Non-pigmented ciliary epithelial cell (primary cell): ENCODE measurements at places on chromosomes 6 and 20.

DNA sequence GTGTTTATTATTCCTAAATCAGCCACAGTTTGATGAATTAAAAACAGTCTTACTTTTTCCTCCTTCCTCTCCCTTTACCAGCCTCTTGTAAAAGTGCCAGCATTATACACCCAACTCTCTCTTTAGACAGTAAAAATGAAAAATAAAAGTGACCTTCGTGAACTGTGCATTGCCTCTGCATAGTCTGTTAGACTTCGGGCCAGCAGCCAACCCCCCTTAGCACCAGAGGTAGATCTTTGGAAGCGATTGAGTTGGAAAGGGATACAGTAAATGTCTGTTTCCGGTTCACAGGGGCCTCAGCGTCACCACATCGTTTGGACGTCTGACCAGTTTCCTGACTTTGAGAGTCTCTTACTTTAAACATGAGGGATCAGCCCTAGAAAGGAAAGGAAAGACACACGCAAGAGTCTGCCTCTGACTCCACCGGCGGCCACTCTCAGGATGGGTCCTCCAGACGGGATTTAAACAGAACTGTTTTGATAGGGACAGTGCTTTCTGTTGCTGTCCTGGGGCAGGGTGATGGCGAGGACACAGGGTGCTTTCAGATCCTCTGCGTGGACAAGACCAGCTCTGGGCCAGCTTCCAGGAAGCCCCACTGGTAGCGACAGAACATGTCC is 206.6 kb upstream of the PREP start:
- no peak for DNase-seq

DNA sequence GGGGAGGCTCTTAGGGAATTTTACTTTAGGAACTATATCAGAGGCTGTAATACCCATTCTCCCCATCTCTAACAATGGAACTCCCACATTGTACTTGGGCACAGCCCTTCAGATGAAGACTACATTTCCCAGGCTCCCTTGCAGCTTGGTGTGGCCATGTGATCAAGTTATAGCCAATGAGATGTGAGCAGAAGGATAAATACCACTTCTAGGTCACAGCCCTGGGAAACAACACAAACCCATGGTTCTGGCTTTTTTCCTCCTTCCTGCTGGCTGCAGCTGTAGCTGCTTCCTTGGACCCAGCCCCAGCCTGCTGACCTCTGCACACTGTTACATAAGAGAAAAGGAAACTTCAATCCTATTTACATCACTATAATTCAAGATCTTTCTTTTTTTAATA is 445.9 kb upstream of the JARID2 start:
- no peak for DNase-seq

DNA sequence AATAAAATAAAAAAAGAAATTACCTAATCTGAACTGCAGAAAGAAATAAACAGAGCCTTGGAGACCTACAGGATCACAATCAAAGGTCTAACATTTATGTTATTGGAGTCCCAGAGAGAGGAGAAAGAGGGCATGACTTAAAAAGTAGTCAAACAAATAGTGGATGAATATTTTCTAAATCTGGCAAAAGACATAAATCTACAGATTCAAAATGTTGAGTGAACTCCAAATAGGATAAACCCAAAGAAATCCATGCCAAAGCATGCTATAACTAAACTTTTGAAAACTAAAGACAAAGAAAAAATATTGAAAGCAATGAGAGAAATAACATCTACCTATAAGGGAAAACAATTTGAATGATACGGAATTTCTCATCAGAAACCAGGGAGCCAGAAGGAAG is 38.2 kb downstream of the PSMB1 start:
- DNase-seq, result no peak

- DNase-seq, result no peak
These were observed 74.5 kb upstream of the MARCKS start for GRCh38 chr6:113782636-113783035.

- DNase-seq, result no peak
These were observed 44.0 kb downstream of the SMPDL3A start for GRCh38 chr6:122833021-122833491.

- DNase-seq, result no peak
These were observed 244.5 kb downstream of the CDC5L start for GRCh38 chr6:44631968-44632367.

DNA sequence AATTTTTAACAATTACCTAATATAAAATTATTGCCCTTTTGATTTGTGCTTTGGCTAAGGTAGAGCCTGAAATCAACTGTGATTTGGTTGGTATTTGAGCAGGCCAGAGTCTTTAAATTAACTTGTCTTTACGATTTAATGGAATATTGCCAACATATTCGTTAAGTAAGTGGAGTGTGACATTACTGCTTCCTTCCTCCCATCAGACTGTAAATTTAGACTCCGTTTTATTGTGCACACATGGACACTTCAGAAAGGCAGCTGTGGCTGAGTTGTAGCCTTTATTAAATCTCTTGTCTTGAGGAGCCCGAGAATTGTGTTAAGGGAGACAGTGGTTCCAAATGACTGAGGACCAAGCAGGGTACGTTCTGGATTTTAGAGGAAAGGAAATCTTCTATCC is 57.4 kb downstream of the CAP2 start:
- DNase-seq, result no peak

- no peak for DNase-seq
These were observed 19.7 kb downstream of the PPIL6 start for GRCh38 chr6:109420751-109421150.

DNA sequence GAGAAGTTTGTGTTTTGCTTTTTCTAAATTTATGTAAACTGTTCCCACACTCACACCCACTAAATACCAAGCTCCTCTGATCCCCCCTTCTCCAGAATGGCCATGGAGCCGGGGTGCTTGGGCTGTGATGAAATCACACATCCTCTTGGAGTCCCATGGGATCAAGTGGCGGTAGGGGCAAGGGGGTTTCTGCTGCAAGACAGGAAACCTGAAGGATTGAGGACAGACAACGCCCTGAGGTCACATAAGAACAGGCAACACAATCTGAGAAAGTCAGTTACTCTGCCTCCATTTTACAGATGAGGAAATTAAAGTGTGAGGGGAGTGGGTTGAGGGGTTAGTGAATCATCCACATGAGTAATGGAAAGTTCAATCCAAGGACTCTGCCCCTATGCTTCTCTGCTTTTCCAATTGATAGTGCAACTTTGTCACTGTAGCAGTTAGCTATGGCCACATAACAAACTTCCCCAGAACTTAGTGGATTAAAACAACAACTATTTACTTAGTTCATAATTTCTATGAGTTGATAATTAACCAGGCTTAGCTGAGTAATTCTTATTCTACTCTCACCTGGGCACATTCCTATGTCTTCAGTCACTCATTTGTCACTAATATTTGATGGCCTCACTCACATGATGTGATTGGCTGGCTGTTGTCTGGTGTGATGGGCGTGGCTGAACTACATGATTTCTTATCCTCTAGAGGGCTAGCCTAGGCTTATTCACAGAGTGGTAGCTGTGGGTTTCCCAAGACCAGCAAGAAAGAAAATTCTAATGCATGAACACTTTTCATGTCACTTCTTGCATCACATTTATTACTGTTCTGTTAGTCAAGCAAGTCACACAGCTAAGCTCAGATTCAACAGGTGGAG is 311.1 kb upstream of the RNF24 start:
- no peak for DNase-seq

- no peak for DNase-seq
These were observed 42.2 kb downstream of the PPP1R14C start for GRCh38 chr6:150184850-150185731.

- no peak for DNase-seq
These were observed 162.8 kb downstream of the ZFAND3 start for GRCh38 chr6:37982317-37982716.

GRCh38 chr20:32819992-32820697 is 391 bp downstream of the MAPRE1 start:
- DNase-seq, result no peak

GRCh38 chr6:90101403-90101802 is 195.2 kb downstream of the BACH2 start:
- DNase-seq, result no peak

GRCh38 chr6:119575721-119576120 is 226.2 kb upstream of the MAN1A1 start:
- DNase-seq, result peak; percentile 34

DNA sequence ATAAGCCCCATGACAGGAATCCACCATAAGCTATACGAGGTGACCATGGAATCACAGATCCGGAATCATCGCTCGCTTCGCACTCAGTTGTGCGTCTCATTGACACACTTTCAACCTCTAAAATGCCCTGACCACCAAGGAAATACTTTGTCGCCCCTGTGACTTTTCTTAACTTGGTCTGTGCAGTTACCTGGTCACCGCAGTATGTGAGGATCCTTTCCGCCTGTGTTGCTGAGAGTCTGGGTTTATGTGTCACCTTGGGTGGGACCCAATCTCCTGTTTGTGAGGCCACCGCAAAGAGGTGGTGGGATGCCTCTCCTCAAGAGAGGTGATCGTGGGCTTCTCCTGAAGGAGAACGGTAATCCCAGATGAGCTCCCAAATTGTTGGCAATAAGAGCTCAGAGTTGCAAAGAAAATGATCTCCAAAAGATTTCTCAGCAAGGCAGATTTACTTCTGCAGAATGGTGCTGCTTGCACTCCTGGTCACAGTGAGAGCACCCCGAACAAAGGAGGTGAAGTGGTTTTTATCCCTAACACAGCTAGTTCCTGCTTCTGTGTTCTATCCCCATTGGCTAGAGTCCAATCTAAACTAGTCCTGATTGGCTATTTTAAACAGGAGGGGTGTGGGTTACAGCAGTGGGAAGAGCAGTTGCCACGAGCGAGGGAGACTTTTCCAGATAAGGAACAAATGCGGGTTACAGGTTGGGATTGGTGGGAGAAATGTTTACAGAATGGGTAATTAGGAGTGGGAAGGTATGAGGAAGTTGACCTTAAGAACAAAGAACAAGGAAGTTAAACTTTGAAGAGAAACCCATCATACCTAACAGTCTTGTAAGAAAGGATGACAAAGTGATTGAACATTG is 9.1 kb upstream of the ZNFX1 start:
- DNase-seq, result no peak

DNA sequence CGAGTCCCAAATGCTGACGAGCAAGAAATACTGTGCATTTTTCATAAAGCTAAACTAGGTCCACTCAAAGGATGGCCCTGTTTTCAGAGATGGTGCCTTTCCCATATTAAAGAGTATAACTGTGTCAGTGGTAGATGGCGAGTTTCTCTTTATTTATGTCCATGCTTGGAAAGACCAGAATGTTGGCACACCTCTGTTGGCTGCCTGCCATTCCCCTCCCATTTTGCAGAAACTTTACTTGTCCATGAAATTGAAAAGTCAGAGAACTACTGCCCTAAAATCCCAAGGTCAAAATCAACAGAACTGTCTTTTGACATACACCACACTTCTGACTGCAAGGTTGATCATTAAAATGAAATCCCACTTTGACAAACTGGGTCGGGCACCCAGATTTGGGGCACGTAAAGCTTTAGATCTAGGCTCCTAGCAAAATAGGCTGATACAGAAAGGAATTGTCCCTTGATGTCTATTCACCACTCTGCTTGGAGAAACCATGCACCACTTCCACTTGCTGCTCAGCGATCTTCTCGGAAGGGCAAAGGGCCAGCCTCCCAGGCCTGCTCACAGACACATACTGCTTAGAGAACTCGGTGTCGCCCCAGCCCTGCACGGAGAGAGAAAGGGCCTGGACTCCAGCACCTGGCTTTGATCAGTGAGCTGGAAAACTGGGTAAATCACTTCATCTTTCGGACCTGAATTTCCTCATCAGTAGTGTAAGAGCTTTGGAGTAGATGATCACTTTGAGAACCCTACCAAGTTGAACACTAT is 130.0 kb downstream of the AGPAT4 start:
- DNase-seq, result no peak

DNA sequence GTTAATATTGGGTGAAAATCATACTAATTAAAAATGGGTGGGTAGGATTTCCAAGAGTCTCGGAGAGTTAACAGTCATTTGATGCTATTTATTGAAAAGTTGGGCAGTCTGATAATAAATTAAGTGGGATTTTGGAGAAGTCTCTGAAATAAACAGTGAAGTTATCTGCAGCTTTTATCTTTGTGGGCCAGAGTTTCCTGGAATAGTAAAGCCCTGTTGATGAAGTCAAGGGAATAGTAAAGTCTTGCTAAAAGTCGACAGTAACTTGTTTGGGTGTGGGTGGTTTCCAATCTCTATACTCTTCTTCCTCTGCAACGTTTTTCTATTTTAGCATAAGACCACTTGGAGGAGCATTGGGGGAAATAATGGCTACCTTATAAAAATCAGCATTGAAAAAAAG is 493.6 kb downstream of the EPM2A start:
- DNase-seq, result no peak

- DNase-seq, result peak; percentile 67
These were observed 16.5 kb downstream of the ACTR5 start for GRCh38 chr20:38764567-38765318.

GRCh38 chr6:167706313-167707109 is 120.2 kb upstream of the AFDN start:
- no peak for DNase-seq

GRCh38 chr6:35521235-35521634 is 8.5 kb upstream of the TULP1 start:
- DNase-seq, result no peak

- DNase-seq, result no peak
These were observed 84.1 kb downstream of the C6orf52 start for GRCh38 chr6:10610289-10610688.

GRCh38 chr6:157220485-157220884 is 102.8 kb downstream of the TMEM242 start:
- DNase-seq, result no peak

- DNase-seq, result no peak
These were observed 95.5 kb upstream of the SCP2D1 start for GRCh38 chr20:18718129-18718528.

GRCh38 chr20:1391640-1392442 is 1.0 kb downstream of the FKBP1A start:
- no peak for DNase-seq

DNA sequence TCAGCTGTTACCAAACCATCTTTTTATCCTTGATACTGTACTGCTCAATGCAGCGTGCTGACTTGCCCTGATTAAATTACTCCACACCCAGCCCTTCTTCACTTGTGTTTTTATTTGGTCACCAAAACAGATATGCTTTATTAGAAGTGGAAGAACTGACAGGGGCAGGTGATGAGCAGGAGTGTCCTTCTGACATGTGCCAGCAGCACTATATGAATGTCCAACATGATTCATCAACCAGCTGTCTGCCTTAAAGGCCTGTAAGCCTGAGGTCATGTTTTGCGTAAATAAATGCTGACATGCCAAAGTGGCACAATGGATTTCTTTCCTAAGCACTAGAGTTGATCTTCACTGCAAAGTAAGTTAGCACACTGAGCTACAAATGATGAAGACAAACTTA is 15.4 kb downstream of the POPDC3 start:
- no peak for DNase-seq

DNA sequence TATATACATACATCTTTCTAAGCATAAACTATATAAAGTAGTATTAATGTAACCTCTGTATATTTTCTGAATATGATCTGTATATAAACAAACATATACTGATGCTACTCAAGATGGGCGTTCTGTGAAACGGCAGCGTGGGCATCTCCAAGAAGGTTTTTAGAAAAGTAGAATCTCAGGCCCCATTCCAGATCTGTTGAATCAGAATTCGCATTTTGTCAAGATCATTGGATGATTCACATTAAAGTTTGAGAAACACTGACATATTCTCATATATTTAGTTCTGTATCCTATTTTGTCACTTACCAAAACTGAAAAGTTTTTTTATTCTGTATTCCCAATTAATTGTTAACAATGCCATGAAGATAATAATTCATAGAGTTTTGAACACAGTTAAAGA is 5.5 kb downstream of the C6orf141 start:
- no peak for DNase-seq

GRCh38 chr6:67935976-67936477 is 699.1 kb upstream of the ADGRB3 start:
- DNase-seq, result no peak
